ENCODE measurements at places on chromosomes 12 and 14. TPM values are rescaled to one million over a fixed set of nuclear protein-coding genes. Genes with fewer than 3 reads are reported as not detected.

DNA sequence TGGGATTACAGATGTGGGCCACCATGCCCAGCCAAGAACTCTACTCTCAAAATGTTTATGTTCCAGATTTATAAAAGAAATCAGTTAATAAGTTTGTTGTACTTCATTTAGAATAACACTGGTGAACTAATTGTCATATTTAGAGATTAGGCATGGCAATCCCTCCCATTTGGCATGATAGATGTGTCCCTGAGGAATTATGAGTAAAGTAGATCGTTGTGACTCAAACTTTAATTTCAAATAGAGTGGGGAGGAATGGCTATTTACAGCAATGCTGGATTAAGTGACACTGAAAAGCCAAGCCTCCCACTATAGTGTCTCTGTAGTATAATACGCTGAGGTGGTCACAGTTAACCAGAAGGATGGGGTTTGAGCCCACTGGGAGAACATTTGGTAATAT, 39.3 kb upstream of the RTRAF start:
- no peaks in the 10 kb centered on the region for H3K36me3 ChIP-seq
- H3K4me3 ChIP-seq = no peak overlapping the region
- H3K4me1 ChIP-seq = no peaks in the 10 kb centered on the region
- no peaks in the 10 kb centered on the region for H3K27me3 ChIP-seq

DNA sequence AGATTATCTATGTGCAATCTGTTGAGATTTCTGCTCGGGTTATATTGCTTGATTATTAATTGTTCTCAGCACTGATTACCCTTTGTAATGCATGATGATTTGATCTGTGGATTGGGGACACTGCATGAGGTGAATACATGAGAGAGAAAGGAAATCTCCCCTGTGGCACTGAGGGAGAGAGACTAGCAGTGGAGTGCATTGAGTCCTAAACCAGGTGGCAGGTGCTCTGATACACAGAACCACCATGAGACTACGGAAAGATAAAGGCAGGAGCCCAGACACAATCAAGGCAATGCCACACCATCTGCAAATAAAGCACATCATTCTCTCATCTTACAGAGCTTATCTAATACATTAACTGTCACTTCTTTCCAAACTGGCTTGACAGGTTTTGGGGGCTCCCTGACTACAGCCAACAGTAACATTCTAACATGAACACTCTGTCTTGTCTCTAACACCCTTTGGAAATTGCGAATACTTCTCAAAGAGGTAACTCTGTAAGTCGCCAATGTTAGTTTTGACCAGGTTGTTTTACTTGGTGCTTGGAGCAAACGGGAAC, 37.6 kb upstream of the TSPAN8 start:
- no peak for DNase-seq
- no peak overlapping the region for H3K4me3 ChIP-seq
- H3K27me3 ChIP-seq = no peaks in the 10 kb centered on the region
- no peaks in the 10 kb centered on the region for H3K4me1 ChIP-seq
- H3K27ac ChIP-seq = no peak overlapping the region

DNA sequence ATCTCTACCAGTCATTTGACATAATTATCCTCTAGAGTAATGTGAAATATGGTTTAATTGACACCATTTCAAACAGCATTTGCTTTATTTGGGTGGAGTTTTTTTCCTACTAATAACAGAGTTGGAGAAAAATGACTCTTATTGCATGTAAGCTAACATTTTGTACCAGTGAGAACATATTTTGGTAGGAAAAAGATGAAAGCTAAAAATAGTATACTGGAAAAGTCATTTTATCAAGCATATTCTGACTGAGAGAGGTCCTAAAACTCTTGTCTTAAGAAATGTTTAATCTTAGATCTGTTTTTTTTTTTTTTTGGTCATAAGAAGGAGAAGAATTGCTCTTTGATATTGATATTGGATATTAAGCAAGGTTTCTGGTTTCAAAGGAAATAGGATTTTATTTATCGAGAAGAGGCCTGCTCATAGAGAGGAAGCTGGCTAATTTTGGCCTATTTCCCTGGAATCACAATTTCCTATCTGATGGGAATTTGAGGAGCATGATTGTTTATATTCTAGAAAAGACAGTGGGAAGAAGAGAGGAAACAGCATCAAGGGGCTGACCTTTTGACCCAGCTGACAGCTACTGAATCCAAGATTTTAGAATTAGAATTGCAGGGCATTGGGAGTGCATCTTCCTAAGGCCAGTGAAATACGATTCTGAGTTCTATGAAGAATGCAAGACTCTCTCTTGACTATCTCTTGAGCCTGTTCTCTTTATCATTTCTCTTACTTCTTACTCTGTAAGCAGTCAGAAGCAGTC, 19.4 kb downstream of the OTOGL start:
- no peaks in the 10 kb centered on the region for H3K27me3 ChIP-seq
- H3K36me3 ChIP-seq = no peaks in the 10 kb centered on the region
- no peaks in the 10 kb centered on the region for H3K4me1 ChIP-seq

DNA sequence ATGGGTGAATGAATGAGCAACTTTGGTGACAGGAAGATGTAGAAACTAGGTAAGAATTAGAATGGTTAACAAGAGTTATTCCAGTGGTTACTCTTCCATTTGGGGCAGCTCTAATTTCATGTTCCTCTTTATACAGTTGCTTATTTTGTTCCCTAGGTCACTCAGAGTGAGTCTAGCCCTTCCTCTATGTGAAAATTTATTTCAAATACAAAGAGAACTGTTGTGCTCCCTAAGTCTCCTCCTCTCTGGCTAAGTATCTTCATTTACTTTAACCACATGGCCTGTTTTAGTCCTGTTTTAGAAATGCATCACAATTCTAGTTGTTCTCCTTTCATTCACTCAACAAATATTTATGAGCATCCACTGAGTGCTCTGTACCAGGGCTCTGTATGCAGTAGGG, 51.1 kb upstream of the HIF1A start:
- no peak for DNase-seq
- H3K27ac ChIP-seq = peak overlapping the region; percentile 9
- H3K4me3 ChIP-seq = no peak overlapping the region
- H3K27me3 ChIP-seq = no peaks in the 10 kb centered on the region

- H3K4me3 ChIP-seq = no peak overlapping the region
- no peak for DNase-seq
- H3K27me3 ChIP-seq = no peaks in the 10 kb centered on the region
- no peaks in the 10 kb centered on the region for H3K36me3 ChIP-seq
- peaks cover 14% of the 10 kb centered on the region for H3K4me1 ChIP-seq
Measured at GRCh38 chr14:75553157-75553556, 25.3 kb upstream of the FLVCR2 start.

DNA sequence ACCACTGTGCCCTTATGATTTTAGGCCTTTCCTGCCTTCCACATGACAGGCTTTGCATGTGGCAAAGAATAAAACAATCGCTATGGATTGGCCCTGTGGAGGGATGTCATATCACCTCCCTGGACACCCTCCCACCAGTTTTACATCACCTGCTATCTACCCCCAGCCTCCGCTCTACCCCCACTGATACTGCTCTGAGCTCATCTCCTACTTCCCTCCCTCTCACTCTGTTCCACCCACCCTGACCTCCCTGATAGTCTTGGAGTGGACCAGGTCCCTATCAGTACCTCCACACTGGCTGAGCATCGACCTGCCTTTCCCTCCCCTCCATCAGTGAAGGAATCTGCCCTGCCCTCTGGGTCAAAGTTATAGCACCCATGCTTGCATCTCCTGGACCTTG, 91.8 kb upstream of the FOXN3 start:
- H3K4me1 ChIP-seq = peaks cover 17% of the 10 kb centered on the region
- H3K36me3 ChIP-seq = no peaks in the 10 kb centered on the region

DNA sequence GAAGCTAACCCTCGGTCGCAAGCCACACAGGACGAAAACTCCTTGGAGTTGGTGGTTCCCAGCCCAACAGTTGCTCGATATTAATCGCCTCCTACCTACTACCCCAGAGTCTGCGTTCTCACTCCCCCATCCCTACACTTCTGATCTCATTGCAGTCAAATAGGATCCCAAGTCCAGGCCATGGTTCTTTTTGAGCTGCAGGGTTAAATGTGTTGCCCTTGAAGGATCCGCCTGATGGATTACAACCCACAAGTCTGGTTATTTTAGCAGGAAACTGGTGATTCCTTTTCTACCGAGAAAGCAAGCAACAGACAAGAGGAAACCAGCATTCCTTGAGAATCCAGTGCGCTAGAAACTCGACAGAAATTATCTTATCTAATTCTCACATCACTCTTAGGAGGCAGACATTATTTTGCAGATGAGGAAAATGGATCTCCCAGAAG, 785 bp upstream of the NIN start:
- H3K4me3 ChIP-seq = peak overlapping the region; percentile 91
- peaks cover 11% of the 10 kb centered on the region for H3K4me1 ChIP-seq

DNA sequence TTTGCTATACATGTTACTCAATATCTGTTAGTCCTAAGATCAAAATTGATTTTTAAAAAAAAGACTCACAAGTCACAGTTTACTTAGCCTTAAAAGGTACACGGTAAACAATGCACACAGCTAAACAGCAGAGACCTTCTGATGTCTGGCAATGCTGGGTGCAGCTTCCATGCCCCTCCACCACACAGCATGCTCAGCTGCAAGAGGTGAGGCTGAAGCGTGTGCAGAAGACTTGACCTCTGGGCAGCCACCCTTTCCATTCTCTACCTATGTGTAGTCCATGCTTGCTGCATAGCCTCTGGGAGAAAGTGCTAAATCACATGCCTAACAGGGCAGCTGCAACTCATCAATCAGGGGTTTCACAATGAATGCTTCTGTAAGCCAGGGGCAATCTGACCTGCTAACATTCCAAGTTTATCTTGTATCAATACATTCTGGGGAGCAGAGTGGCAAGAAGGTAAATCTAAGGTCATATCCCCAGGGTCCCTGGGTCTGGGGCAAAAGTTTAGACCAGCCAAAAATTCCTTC, 44.5 kb upstream of the AMN1 start:
- no peaks in the 10 kb centered on the region for H3K4me1 ChIP-seq
- H3K27me3 ChIP-seq = no peaks in the 10 kb centered on the region
- no peak overlapping the region for H3K27ac ChIP-seq

Gene JPH4
- total RNA-seq = 1.5 TPM

Gene TRPV4
- 0.27 TPM for total RNA-seq

Gene PLEKHG7
- total RNA-seq = 2.1 TPM

Gene GPR65
- total RNA-seq = 0.76 TPM
